ENCODE measurements at places on chromosomes 13 and 19.
A peak's percentile ranks its signal among the peaks of the same experiment; 100 is the strongest.

DNA sequence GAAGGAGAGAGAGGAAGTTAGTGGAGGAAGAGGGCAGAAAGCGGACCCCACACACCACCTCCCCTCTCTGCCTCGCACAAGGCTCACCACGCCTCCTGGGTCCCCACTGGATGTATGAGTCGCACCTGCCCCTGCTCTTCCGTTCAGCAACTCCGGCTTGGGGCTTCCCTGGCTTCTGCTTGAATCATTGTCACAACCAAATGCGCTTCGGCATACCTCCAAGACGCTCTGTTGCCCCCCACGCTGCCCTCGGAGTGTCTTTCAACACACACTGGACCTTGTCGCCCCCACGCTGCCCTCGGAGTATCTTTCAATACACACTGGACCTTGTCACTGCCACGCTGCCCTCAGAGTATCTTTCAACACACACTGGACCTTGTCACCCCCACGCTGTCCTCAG lies 247.2 kb downstream of the TEX29 start:
- no peak for DNase-seq

- peak; percentile 44 for DNase-seq
Measured at GRCh38 chr13:42660333-42660965, 86.5 kb downstream of the TNFSF11 start.

DNA sequence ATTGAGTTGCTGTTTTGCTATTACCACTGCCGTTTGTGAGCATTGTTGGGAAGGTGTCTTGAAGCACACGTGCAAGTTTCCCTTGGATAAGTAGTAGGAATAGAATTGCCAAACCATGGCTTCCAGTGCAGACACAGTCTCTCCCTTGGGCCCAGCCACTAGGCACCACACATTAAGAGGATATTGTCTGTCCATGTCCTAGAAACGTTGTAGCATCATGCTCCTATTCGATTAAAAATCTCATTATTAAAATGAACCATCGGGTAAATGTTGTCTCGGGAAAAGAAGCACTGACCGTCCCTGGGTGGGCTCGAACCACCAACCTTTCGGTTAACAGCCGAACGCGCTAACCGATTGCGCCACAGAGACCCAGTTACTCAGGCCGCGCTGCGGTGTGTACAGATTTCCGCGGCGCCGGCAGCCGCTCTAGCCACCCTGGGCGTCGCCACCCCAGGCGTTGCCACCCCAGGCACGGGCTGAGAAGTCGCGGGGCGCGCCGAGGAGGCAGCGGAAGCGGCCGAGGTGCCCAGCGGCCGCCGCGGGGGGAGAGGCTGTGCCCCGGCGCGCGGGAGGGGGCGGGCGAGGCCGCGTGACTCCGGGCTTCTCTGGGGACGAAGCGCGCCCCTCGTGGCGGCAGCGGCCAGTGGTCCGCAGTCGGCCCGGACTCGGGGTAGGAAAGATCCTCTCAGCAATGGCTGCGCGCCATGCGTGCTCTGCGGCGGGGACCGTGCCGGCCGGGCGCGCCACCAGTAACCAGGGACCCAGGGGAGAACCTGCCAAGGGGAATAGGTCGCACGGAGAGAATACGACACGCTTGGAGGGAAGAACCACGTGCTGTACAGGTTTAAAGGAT lies 56.2 kb downstream of the USPL1 start:
- DNase-seq, result peak; percentile 85

DNA sequence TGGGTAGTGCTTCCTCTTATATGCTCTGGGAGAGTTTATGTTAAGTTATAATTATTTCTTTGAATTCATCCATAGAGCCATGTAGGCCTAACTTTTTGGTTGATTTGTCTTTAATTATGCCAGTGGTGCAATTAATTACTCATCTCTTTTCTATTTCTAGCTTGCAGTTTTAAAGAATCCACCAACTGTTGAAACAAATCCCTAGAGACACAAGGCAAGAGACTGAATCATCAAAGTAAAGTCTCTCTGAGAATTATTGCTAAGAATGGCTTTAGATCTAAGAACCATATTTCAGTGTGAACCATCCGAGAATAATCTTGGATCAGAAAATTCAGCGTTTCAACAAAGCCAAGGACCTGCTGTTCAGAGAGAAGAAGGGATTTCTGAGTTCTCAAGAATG lies 5.9 kb upstream of the ZNF551 start:
- DNase-seq, result peak; percentile 20

- DNase-seq, result no peak
Measured at GRCh38 chr19:48571378-48572162, 19.6 kb downstream of the SULT2B1 start.

DNA sequence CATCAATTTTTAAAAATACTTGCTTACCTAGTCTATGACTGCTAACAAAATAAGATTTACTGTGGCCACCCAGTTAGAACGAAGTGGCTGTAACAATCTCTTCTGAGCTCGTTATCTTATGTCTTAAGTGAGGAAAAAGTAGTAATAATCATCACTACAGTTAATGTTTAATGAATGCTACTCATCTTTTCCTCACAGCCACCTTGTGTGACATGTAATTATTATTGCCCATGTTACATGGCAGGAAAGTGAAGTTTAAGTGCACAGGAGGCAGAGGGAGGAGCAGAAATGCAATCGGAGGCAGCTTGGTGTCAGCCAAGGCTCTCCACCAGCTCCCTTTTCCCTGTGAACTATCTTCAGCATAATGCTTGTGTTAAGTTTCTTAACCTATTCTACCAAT lies 260.3 kb downstream of the B3GLCT start:
- DNase-seq, result no peak

- DNase-seq, result no peak
Measured at GRCh38 chr19:5877882-5878281, 7.5 kb upstream of the FUT5 start.

GRCh38 chr13:45892513-45892912 lies 41.0 kb upstream of the SIAH3 start:
- DNase-seq, result no peak

- DNase-seq, result no peak
Measured at GRCh38 chr19:45079911-45080370, 881 bp downstream of the GEMIN7 start.

- DNase-seq, result peak; percentile 78
Measured at GRCh38 chr13:50685491-50685890, 158.0 kb downstream of the DLEU7 start.

DNA sequence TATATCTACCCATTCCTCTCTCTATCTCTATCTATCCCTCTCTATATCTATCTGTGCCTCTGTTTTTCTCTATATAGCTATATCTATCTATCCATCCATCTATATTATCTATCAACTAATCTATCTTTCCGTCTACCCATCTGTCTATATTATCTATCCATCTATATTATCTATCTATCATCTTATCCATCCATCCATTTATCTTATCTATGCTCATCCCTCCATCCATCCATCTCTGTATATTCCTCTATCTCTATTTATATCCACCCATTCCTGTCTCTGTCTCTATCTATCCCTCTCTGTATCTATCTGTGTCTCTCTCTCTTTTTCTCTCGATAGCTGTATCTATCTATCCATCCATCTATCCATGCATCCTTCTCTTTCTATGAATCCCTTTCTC lies 14.2 kb downstream of the PTGER1 start:
- no peak for DNase-seq

GRCh38 chr13:104837756-104838155 lies 1697.7 kb downstream of the EFNB2 start:
- DNase-seq, result no peak

DNA sequence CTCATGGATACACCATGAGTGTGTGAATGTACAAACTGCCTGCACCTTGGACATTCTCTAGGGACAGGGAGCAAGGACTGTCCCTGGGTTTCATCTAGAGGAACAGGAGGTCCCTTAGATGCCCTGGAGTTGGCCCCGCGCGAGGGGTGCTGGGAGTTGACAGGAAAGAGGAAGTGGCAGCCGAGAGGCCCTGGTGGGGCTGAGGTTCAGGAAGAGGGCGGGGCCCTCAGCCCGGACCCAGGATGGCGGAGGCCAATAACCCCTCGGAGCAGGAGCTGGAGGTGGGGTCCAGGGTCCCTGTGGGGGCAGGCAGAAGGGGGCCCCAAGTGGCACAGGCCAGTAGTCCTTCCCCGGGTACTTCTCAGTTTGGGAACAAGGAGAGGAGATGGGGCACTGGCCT lies 6.9 kb downstream of the PKN1 start:
- peak; percentile 33 for DNase-seq

DNA sequence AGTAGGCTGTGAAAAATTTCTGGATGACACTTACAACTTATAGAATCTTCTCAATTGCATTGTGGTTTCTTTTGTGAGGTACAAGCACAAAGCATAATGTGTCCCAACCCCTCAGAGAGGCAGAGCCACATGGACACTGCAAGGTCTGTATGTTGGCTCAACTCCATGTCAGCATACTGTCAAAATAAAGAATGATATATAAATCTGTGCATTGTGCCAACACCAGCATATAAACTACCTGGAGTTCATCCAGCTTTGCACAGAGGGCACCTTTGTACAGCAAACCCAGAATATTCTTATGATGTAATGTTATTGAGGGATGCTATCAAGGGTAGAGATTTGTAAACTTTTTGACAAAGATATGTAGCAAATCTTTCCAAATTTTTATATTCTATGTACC lies 1065.8 kb upstream of the MIR17HG start:
- DNase-seq, result no peak

DNA sequence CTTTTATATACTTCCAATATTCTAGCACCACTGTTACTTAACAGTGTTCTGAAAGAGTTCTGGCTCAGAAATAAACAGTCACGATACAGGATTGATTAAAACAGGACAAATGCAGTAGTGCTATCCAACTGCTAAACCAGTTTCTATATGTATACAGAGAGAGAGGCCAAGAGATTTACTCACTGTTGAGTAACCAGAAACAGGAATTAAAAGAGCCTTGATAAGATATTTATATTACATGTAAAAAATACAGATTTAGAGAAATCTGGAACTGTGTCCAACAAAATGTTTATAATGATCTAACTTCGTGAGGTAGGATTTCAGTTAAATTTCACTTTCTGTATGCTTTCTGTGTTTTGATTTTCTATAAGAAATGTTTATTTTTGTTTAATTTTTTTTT lies 116.6 kb downstream of the CDK8 start:
- no peak for DNase-seq

GRCh38 chr13:106083620-106084350 lies 451.7 kb downstream of the EFNB2 start:
- DNase-seq, result peak; percentile 45

DNA sequence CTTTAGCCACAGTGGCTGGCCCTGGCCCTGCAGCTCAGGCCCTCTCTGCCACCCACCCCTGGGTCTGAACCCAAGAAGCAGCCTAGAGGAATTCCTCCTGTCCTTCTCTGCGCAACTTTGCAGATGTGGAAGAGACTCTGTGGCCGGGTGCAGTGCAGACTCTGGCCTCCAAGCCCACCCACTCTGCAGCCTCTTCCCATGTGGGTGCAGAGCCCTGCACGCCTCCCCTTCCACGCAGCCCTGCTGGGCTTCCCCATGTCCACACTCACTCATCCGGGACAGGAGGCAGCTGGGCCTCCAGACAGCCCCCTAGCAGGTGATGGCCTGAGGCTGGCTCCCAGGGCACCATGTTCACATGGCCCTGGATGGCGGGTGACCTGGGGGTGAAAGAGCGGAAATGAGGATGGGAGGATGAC lies 2.5 kb downstream of the TEX29 start:
- no peak for DNase-seq

- DNase-seq, result peak; percentile 17
Measured at GRCh38 chr13:39463611-39464010, 139.4 kb downstream of the LHFPL6 start.

DNA sequence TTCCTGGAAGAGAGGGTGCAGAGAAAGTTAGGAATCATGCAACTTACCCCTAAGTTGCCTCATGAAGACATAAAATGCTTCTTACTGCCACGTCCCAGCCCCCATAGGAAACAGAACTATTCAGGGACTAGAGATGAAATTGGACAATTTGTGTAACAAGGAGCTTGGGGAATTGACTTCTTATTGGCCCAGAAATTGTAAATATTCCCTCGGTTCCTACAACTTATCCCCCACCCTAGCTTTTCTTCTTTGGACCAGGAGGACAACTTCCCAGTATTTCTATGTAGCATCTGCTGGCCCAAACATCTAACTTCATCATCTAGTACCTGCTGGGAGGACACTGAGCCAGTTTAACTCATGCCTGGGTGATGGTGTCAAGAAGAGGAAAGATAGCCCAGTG lies at the start of gene OR1M1:
TSS of gene OR1M1 (plus strand) at position 301 of the 400 bp plus-strand sequence. CDS start 6,184 bp downstream, outside the sequence.
- no peak for DNase-seq

DNA sequence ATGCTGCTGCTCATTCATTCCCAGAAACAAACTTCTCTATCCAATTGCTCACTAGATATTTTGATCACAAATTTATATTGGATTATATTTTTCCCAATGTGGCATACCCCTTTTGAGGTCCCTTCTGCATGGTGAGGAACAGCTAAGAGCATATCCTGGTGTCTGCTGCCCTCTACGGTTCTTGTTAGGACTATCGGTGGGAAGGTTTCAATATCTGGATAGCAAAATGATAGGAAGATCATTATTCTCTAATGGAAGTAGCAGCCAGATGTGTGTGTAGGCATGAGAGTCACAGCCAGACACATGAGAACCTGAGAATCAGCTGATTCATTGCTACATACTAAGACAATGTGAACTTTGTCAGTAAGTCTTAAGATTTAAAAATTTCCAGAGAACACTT lies 1422.4 kb upstream of the MIR17HG start:
- DNase-seq, result peak; percentile 9

GRCh38 chr19:53977991-53978731 lies 13.3 kb upstream of the CACNG6 start:
- DNase-seq, result peak; percentile 84

DNA sequence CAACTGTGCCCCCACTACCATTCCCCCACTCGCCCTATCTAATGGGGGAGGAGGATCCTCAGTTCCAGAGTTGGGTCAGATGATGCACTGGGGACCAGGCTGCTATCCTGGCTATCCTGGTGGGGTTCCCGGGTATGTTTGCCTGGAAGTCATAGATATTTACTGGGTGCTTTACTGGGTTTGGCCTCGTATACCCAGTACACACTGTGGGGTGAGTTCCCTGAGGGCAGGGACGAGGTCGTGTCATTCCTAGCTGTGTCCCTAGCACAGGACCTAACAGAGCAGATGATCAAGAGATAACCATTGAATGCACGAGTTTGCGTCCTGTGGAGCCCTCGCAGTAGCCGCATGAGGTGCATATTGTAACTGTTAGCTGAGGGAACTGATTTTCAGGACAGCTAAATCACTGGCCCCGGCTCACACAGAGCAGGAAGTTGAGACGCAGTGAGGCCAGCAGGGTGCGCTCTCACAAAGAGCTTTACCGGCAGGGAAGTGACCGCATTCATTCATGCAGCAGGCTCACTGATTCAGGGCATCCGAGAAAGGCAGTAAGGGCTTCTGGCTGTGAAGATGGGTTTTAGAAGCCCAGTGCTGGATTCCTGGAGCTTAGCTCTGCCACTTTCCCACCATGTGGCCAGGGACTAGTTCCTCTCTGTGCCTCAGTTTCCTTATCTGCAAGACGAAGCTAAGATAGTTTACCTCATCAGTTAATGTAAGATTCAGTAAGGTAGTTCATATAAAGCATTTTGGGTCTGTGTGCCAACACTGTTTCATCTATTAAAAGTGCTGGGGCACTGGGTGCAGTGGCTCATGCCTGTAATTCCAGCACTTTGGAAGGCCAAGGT lies 6.0 kb downstream of the RUVBL2 start:
- DNase-seq, result peak; percentile 67

GRCh38 chr13:32035716-32036115 lies 4.1 kb downstream of the FRY start:
- DNase-seq, result no peak
